PC-9 (cell line): ENCODE measurements at places on chromosomes 2 and 18. TPM values are rescaled to one million over a fixed set of nuclear protein-coding genes. Genes with fewer than 3 reads are reported as not detected.

Gene PDE11A
- 1.1 and 1.4 TPM in 2 replicates for total RNA-seq

DNA sequence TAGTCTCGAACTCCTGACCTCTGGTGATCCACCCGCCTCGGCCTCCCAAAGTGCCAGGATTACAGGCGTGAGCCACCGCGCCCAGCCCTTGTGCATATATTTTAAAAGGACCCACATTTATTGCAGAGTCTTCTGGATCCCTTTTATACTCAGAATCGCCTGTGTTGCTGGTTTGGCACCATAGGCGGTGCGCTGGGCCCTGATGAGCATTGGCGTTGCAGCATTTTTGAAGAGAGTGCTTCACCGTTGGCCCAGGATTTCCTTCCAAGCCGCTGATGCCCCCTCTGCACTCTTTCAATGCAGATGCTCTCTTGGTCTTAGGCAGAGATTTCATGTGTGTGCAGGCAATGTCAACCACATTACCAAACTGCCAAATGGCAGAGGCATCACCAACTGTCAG is 13.5 kb upstream of the TFCP2L1 start:
- H3K4me1 ChIP-seq, result peaks cover 6% of the 10 kb centered on the region
- no peak overlapping the region for H3K27ac ChIP-seq
- no peak for DNase-seq
- no peaks in the 10 kb centered on the region for H3K36me3 ChIP-seq
- H3K27me3 ChIP-seq, result no peaks in the 10 kb centered on the region
- no peak overlapping the region for H3K4me3 ChIP-seq

GRCh38 chr2:46798998-46799698 is 116.5 kb downstream of the MCFD2 start:
- no peak overlapping the region for H3K27ac ChIP-seq
- H3K27me3 ChIP-seq, result no peaks in the 10 kb centered on the region
- H3K4me1 ChIP-seq, result peaks cover 5% of the 10 kb centered on the region
- H3K4me3 ChIP-seq, result no peak overlapping the region
- no peaks in the 10 kb centered on the region for H3K36me3 ChIP-seq

DNA sequence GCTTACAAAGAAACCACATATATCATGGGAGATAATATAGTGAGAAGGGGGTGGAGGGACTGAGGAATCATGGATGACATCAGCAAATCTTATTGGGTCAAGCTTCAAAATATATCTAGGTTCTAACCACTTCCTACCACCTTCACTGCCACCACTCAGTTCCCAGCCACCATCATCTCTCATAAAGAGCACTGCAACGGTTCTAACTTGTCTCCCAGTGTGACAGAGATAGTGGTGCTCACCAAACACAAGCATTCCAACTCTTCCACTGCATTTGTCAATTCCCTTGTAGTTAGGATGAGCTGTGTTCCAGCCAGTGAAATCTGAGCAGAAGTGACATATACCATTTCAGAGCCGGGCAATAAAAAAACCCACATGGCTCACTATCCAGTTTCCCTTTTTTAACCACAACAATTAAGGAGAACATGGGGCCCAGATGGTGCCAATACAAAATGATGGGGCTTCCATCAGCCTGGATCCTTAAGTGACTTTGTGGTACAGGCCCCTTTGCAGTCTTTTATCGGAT is 318.1 kb downstream of the NBAS start:
- no peaks in the 10 kb centered on the region for H3K27me3 ChIP-seq
- no peak overlapping the region for H3K4me3 ChIP-seq
- DNase-seq, result no peak
- H3K27ac ChIP-seq, result no peak overlapping the region
- H3K4me1 ChIP-seq, result no peaks in the 10 kb centered on the region
- no peaks in the 10 kb centered on the region for H3K36me3 ChIP-seq

- H3K36me3 ChIP-seq, result no peaks in the 10 kb centered on the region
- H3K27ac ChIP-seq, result no peak overlapping the region
- no peaks in the 10 kb centered on the region for H3K4me1 ChIP-seq
Observed at GRCh38 chr18:47809420-47809819, 121.0 kb downstream of the SMAD2 start.

Gene TEKT4
- 0.15 TPM in 1 of 2 replicates, not detected in the other for total RNA-seq

GRCh38 chr2:126825316-126825715 is 73.4 kb upstream of the TEX51 start:
- peaks cover 87% of the 10 kb centered on the region for H3K27me3 ChIP-seq
- DNase-seq, result no peak
- no peaks in the 10 kb centered on the region for H3K4me1 ChIP-seq

DNA sequence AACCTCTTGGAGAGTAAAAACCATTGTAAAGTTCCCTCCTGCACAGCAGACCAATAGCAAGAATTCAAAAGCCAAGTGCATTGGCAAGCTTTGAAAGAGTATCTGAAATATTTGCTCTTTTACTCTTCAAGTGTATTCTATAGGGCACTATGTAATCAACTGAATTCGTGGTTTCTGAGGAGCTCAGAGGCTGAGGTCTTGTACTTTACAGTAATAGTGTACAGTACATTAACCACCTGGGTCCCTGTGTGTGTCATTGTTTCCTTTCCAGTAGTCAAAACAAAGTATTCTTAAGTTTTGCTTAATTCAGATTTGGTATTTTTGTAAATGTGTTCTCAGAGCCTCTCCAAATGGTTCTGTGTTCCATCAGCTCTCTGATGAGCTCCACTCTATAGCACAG is 769.7 kb downstream of the LRRTM4 start:
- no peak overlapping the region for H3K27ac ChIP-seq
- H3K4me1 ChIP-seq, result no peaks in the 10 kb centered on the region
- no peak for DNase-seq
- no peaks in the 10 kb centered on the region for H3K27me3 ChIP-seq

Gene FNDC4
- total RNA-seq, result 5.3 and 6.3 TPM in 2 replicates

Gene STARD6
- total RNA-seq, result not detected in 2 replicates

GRCh38 chr2:172674034-172674967 is 61.3 kb upstream of the RAPGEF4 start:
- no peaks in the 10 kb centered on the region for H3K27me3 ChIP-seq
- no peaks in the 10 kb centered on the region for H3K36me3 ChIP-seq
- H3K27ac ChIP-seq, result no peak overlapping the region
- H3K4me3 ChIP-seq, result no peak overlapping the region
- peaks cover 28% of the 10 kb centered on the region for H3K4me1 ChIP-seq
- peak; percentile 29 for DNase-seq

Gene KANSL1L
- 8.6 and 8.8 TPM in 2 replicates for total RNA-seq

GRCh38 chr2:134513465-134513804 is 205.4 kb downstream of the TMEM163 start:
- H3K27ac ChIP-seq, result no peak overlapping the region
- H3K4me1 ChIP-seq, result peaks cover 14% of the 10 kb centered on the region
- no peak for DNase-seq
- no peaks in the 10 kb centered on the region for H3K27me3 ChIP-seq

- H3K4me3 ChIP-seq, result no peak overlapping the region
- H3K27ac ChIP-seq, result no peak overlapping the region
- no peaks in the 10 kb centered on the region for H3K27me3 ChIP-seq
- no peaks in the 10 kb centered on the region for H3K4me1 ChIP-seq
- DNase-seq, result no peak
- no peaks in the 10 kb centered on the region for H3K36me3 ChIP-seq
Observed at GRCh38 chr18:63378919-63379638, 12.1 kb upstream of the KDSR start.

Gene UGT1A10
- not detected in 2 replicates for total RNA-seq

GRCh38 chr2:202133200-202133908 is 60.3 kb downstream of the KIAA2012 start:
- no peak for DNase-seq
- H3K4me3 ChIP-seq, result no peak overlapping the region
- H3K36me3 ChIP-seq, result no peaks in the 10 kb centered on the region
- peaks cover 9% of the 10 kb centered on the region; the same call in 1 of the 2 replicates for H3K4me1 ChIP-seq
- no peak overlapping the region for H3K27ac ChIP-seq
- no peaks in the 10 kb centered on the region for H3K27me3 ChIP-seq

Gene DNAJC5G
- not detected in 2 replicates for total RNA-seq
